AG09309 (cell line): ENCODE measurements at places on chromosomes 12 and 14.

DNA sequence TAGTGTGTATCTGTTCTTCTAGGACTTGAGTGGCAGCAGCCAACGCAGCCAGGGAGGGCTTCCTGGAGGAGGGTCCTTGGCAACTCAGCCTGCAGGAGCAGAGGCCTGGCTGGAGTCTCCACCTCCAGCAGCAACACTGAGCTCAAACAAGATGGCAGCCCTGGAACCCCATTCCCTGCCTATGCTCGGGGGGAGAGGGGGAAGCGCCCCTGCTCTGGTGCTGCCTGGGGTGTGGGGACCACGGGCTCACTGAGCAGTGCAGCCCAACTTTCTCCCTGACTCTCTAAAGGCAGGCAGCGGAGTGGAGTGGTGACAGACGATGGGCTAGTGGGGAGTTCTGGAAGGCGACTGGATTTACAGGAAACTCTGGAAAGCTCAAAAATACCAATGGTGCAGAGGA is 160.7 kb downstream of the CALM1 start:
- no peak for DNase-seq

DNA sequence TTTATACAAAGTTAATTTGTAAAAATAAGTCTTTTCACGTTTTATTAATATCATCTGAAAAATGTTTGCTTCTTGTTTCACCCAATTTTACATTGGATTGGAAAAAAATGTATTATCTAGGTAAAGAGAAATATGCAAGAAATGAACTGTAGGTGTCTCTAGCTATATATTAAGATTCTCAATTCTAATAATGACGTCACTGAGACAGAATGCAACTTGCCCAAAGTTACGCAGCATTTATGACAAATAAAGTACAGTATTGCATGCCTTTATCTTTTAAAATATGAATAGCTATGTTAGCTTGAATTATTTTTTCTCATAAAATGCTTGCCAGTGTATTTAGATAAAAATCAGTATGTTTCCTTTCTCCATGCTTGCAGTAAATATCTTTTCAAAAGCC is 728.8 kb downstream of the RERGL start:
- DNase-seq, result no peak

DNA sequence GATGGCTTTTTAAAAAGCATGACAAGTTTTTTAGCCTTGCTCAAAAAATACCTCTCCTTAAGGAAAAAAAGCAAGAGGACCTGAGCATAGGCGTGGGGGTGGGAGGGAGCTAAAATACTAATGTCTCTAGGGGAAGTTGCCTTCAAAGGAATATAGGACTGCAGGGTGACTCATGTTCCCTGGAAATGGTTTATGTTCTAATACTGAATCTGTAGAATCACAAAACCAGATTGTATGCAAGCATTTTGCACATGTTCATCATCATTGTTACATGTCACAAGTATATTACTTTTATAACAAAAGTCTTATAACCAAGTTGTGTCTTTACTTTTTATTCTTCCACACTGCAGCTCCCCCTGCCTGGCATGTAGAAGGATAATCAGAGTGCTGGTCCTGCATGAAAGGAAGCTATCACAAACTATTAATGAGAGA is 36.6 kb downstream of the GPR135 start:
- no peak for DNase-seq

DNA sequence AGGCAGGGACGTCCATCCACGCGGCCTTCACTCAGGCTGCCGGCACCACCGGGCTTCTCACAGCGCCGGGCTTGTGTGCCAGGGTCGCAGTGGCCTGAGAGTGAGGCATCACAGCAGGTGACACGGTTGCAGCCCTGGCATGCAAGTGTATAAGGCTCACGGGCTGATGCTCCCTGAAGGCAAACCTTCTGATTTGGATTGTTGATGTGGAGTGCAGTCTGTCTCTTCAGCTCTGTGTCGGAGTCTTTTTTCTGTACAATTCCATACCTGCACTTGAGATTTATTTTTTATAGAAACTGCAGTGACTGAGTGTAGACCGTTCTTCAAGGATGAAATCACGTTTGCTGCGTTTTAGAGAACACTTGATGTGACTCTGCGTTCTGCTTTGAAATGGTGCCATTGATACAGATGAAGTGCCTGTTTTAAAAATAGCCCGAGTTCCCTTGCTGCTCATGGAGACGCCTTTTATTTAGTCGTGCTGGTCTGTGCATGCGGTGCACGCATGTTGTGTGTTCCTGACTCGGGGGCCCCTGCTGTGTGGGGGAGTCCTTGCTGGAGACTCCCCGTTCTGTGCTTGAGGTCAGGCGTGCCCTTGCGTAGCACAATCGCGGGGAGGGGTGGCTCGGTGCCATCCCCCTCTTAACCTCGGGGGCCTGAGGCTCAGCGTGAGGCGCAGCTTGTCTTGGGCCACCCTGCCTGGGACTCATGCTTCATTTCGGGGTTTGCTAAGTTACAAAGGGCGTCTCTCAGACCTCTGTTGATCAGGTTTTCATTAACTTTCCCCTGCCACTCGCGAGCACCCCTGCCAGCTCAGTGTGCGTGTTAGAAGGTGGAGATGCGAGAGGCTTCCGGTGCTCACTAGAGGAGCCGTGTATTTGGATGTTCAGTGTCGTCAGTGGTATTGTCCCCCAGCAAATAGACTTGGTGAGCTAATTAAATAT is 21.6 kb upstream of the AMN start:
- DNase-seq, result no peak

DNA sequence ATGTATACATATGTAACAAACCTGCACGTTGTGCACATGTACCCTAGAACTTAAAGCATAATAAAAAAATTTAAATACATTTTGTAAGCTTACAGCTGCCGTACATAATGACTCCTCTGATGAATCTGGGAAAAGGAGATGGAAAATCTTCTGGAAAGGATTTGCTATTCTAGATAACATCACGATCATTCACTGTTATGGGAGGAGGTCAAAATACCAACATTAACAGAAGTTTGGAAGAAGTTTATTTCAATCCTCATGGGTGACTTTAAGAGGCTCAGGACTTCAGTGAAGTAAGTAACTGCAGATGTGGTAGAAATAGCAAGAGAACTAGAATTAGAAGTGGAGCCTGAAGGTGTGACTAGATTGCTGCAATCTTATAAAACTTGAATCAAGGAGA is 172.2 kb downstream of the SLC16A7 start:
- no peak for DNase-seq

- DNase-seq, result no peak
Observed at GRCh38 chr14:100440207-100440631, 117.1 kb downstream of the SLC25A47 start.

DNA sequence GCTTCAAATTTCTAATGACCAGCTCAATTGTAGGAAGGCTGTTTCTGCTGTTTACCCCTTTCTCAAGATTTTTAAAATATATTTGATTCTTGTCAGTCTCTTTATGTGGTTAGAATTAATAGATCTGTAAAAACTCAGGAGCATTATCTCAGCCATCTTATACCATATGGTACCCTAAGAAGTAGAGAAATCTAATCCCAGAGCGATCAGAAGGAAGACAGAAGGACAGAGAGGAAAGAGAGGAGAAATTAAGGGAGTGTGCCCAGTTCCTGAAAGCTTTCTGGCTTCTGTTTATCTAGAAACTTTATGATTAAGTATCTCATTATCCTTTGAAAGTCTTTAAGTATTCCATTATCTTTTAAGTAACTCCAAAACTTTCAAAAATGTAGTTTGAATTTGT is 152.1 kb upstream of the NAV3 start:
- DNase-seq, result no peak

DNA sequence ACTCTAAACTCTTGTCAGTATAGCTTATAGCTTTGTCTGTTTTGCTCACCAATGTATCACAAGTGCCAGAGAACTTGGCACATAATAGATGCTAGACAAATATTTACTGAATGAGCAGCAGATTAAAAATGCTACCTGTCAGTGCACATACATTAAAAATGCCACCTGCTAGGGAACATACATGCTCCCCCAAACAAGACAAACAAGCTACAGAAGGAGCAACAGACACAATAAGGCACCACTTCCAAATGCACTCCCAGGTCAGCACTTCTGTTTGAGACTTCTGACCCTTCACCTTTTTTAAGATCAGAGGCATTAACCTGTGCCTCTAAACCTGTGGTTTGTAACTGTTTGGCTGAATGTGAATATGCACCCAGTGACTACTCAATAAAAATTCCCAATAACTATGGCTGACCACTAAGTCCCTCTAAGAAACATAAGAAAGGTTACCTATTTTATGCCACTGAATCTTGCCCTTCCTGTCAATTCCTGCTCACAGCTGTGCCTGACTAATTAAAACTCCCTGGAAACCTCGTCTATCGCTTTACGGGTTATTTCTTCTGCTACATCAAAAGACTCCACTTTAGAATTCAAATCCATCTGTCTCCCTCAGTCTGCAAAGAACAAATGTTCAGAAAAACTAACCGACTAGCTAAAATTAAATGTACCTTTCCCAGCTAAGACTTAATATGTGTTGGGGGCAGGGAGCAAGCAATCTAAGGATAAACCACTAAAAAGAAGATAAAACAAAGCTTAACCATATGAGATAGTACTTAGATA is 41.0 kb downstream of the HECTD4 start:
- no peak for DNase-seq

DNA sequence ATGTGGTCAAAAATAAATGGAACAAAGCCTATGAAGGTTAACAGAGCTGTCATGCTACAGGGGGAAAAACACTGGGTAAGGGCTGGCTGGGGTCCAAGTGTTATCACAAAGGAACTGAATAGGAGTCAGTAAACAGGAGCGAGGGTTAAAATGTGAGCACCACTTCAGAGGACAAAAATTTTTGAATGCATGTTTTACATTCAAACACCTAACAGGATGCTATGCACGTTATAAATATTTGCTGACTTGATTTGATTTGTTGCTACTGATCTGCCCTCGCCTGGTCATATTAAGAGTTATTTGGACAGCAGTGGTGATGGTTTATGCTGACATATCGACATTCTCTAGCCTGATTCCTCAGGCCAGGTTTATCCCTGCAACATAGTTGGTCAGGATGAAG is 7.4 kb upstream of the KTN1 start:
- no peak for DNase-seq

GRCh38 chr12:117300174-117300573 is 61.3 kb downstream of the NOS1 start:
- no peak for DNase-seq

- no peak for DNase-seq
Observed at GRCh38 chr14:31428011-31428410, 7.7 kb upstream of the HEATR5A start.

DNA sequence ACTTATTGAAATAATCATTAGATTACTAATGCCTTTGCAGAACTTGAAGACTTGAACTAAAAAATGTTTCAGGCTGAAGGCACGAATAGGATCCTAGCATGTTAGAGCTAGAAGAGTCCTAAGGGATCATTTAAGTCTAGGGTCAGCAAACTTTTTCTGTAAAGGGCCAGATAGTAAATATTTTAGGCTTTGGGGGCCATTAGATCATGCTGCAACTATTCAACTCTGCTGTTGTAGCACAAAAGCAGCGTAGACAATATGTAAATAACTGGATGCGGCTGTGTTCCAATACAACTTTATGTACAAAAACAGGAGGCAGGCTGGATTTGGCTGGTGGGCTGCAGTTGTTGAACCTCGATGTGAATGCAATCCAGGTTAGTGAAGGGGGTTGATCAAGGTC is 221.7 kb downstream of the ATP23 start:
- no peak for DNase-seq
